ENCODE measurements at places on chromosomes 3 and 15.

DNA sequence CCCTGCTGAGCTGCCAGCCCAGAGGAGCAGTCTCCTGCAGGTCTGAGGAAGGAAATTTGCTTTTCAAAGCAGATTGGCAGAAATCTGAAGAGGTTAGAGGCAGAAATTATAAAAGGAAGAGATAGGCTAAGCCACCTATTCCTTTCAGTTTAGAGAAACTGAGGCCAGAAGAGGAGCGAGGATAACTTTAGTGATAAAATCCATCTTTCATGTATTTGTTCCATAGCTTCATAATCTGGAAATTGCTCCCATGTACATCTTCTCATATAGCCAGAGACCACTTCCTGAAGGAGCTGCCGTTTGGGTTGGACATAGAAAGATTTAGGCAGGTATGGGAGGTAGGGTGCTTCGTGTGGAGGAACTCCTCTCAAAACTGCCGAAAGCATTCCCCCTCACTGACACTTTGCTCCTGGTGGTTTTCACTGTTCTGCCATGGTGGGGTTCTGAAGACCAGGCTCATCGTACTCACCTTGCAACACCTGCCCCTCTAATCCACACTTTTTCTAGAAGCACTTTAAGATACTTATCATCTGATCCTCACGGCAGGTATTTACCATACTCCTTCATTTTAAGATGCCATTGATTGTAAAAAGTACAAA, 670 bp upstream of the ACAP2 start:
- no peak for DNase-seq

DNA sequence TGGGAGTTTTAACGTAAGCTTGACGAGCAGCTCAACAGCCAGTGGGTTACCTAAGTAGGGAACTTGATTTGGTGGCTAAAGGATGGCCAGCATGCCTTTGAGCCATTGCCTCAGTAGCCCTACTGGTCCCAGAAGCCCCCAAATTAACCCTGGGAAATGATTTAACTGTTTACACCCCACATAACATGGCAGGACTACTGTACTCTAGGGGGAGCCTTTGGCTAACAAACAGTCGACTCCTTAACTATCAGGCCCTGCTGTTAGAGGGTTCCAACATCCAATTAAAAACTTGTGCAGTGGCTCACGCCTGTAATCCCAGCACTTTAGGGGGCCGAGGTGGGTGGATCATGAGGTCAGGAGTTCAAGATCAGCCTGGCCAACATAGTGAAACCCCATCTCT, 9.4 kb upstream of the SMCO1 start:
- DNase-seq = no peak

- no peak for DNase-seq
Measured at GRCh38 chr3:189698811-189699210, 67.6 kb downstream of the TP63 start.

- DNase-seq = no peak
Measured at GRCh38 chr15:48540756-48541155, 104.8 kb downstream of the FBN1 start.

DNA sequence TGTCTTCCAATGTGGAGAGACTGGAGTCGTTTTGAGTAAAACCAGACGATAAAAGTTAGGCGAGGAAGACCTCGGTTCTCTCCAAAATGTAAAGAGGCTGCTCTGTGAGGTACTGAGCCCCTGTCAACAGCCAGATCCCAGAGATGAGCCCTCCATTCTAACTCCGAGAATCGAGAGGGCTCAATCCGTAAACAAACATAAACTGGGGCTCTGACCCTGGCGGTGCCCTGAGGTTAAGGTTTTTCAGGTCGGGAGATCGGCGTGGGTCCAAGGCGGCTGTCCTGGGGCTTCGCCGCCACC, 417 bp downstream of the TBCCD1 start:
- no peak for DNase-seq

DNA sequence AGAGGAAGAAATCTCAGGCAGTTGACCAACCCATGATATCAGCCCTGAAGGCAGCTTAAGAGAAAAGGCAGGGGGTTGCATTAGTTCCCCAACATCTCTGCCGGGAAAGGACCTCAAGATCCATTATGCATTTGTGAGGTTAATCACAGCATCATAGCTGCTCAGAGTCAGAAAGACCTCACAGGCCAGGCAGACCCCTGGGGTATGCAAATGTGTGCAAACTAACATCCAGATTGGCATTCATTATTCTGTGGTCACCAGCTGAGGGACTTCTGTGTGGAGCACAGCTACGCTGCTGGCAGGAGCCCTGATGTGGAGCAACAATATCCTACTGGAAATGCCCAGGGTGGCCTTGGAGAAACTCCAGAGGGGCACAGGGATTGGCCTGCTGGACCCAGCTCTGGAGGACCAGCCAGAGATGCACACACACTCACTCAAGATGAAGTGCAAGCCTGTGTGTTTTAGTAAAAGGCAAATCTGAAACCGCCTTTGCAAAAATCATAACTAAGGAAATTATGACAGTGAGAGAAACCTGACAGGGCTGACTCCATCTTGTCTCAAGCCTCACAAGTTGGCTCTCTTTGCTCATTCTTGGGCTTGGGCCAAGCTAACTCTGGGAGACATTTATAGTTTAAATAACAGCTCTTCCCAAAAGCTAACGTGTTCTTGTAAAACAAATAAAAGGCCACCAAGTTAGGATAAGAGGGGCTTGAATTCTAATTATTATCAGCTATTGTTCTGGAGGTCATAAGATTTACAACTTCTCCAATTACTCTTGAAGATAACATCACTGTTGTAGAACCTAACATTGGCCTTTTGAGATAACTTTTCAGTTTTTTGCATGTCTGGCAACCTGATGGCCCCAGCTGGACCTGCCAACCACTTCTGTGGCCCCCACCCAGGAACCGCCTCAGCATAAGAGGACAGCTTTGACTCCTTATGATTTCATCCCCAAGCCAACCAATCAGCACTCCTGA, 257.1 kb downstream of the UACA start:
- DNase-seq = no peak

GRCh38 chr3:70342149-70342548, 29.7 kb upstream of the MDFIC2 start:
- no peak for DNase-seq

- DNase-seq = no peak
Measured at GRCh38 chr15:38565287-38565670, 665 bp upstream of the RASGRP1 start.

DNA sequence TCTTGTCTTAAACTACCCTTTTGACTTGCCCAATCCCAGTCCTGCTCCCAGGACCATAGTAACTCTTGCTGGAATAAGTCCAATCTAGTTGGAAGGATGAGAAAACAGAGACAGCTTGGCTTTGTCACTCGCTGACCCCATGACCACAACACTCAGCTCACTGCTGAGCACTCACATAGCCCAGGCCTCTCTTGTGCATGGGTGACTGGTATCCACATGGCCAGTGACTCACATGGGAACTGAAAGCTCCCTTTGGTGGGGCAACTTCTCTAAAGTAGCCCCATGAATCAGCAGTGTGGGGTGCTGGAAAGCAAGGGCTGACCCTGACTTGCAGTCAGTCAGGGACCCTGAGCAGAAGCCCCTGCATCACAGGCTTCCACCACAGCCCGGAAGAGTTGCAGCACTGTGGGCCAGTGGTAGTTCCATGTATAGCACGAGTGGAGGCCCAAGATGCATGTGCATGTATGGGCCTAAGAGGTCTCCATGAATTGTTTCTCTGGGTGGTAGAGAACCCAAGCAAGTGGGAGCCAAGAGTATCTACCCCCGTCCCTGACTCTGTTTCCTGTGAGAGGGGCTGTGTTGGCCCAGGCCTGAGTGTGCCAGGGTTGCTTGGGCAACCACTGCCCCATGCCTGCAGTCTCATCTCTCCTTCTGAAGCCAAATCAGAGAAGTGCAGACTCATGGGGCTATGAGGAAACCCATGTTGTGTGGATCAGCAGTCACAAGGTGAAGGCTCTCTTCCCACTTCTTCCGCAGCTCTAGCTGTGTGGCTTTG, 62.1 kb upstream of the XCR1 start:
- no peak for DNase-seq
